ENCODE measurements at places on chromosomes 5 and 9.
A peak's percentile ranks its signal among the peaks of the same experiment; 100 is the strongest.

GRCh38 chr5:15008476-15008875 is 136.9 kb upstream of the ANKH start:
- ATAC-seq, result peak; percentile 98

- peak; percentile 20 for ATAC-seq
Measured at GRCh38 chr5:180208435-180209081, 453 bp downstream of the RASGEF1C start.

DNA sequence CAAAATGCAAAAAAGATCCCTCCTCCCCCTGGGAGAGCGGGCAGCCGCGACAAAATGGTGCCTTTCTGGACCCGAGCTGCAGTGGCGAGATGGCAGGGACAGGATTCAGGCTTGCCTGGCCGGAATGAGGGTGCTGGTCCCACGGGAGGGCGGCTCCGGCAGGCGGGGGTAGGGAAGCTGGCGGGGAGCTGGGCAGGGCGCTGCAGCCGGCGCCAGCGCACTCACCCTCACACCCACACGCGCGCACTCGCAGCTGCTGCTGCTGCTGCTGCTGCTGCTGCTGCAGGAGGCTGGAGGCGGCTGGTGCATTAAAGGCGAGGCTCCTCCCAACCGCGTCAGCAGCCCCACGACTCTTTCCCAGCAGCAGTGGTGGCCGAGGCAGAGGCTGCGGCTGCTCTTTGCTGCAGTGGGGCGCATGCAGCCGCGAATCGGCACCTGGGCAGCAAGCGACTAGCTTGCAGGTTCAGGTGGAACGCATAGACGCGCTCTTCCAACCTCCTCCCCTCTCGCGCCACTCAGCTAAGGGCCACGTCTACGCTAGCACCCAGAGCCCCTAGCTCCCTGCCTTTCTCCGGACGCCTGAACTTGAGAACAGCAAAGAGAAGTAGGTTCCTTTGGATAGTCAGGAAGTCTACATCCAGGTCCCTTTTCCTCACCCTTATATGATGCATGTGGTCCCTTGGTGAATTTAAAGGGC is at the start of gene PPP2R2B:
PPP2R2B (minus strand) TSS at position 282 of the 697 bp plus-strand sequence.
- ATAC-seq, result peak; percentile 87

- ATAC-seq, result no peak
Measured at GRCh38 chr5:137731176-137731575, 4.7 kb downstream of the KLHL3 start.

GRCh38 chr9:93713716-93714115 is 137.3 kb downstream of the PHF2 start:
- no peak for ATAC-seq

- ATAC-seq, result peak; percentile 46
Measured at GRCh38 chr9:90001747-90002146, 396.9 kb downstream of the GADD45G start.

DNA sequence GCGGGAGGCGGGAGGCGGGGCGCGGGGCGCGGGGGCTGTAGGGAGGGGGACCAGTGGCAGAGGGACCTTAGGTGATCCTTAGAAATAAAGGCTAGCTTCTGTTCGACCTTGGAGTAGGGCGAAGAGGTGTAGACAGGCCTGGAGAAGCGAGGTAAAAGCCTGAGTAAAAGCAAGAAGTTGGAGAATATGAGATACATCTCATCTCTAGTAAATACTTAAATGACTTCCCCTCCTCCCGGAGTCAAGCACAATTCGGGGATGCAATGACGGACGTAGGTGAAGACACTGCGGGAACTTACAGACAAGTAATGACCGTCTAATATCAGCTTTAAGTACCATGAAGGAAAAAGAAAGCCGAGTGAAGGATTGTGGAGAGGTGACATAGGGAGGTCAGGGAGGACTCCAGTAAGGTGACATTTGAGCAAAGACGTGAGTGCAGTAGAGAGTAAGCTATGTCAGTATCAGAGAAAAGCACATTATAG is 466 bp downstream of the SMC2 start:
- no peak for ATAC-seq

- ATAC-seq, result no peak
Measured at GRCh38 chr9:109031241-109031640, 17.9 kb upstream of the CTNNAL1 start.

GRCh38 chr5:123787136-123787535 is 275.2 kb downstream of the CSNK1G3 start:
- no peak for ATAC-seq

- no peak for ATAC-seq
Measured at GRCh38 chr9:22992780-22993179, 546.2 kb downstream of the DMRTA1 start.

- no peak for ATAC-seq
Measured at GRCh38 chr9:98994172-98995058, 50.7 kb downstream of the COL15A1 start.

All from motor neuron (in vitro differentiated cells).